MCF 10A (cell line): ENCODE measurements at places on chromosomes 5 and 9. TPM values are rescaled to one million over a fixed set of nuclear protein-coding genes. Genes with fewer than 3 reads are reported as not detected.

GRCh38 chr5:53616939-53617549, 56.6 kb downstream of the NDUFS4 start:
- DNase-seq, result peak; percentile 12

DNA sequence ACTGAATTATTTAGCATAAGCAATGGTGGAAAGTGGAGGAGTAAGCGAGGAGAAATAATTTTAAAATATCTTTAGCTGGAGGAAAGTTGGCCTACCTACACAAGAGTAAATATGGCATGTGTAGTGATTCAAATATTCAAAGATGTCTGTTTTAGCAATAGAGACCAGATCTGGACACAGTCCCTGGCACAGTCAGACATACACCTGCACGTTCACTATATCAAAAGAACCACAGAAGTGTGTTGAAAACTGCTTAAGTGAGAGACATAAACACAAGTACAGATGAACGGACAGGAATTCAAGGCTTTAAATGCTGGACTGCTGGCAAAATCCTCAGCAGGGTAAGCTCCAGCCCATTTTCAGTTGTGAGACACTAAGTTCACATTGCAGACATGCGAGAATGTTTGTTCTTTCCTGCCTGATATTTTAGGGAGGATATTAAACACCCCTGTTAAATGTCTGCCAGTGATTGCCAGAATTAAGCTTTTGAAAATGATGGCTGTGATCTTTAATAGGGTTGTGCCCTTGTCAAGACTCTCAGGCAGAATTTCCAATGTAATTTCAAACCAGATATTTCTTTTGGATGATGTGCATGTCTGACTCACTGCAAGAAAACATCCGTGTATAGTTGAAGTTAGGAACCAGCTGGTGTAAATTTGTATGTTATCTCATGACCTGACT, 810.6 kb downstream of the TLE4 start:
- peak; percentile 10 for DNase-seq

DNA sequence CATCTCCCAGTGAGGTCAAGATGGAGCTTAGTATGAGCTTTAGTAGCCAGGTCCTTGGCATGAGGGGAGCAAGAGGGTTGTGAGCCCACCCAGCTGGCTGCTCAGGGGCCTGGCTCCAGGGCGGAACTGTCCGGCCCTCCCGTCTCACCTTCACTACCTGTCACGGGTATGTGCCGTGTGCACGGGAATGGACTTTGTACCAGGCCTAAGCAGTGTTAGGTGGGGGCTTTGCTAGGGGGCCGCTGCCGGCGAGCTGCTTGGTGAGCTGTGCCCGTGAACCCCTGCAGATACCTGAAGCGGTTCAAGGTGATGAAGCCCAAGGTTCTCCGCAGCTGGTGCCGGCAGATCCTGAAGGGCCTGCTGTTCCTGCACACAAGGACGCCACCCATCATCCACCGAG, 46.7 kb downstream of the WNK2 start:
- no peak for DNase-seq

Gene NIPSNAP3A
- 15.4 and 15.5 TPM in 2 replicates for total RNA-seq

GRCh38 chr5:138653502-138653901, 78.3 kb upstream of the HSPA9 start:
- DNase-seq, result peak; percentile 66

DNA sequence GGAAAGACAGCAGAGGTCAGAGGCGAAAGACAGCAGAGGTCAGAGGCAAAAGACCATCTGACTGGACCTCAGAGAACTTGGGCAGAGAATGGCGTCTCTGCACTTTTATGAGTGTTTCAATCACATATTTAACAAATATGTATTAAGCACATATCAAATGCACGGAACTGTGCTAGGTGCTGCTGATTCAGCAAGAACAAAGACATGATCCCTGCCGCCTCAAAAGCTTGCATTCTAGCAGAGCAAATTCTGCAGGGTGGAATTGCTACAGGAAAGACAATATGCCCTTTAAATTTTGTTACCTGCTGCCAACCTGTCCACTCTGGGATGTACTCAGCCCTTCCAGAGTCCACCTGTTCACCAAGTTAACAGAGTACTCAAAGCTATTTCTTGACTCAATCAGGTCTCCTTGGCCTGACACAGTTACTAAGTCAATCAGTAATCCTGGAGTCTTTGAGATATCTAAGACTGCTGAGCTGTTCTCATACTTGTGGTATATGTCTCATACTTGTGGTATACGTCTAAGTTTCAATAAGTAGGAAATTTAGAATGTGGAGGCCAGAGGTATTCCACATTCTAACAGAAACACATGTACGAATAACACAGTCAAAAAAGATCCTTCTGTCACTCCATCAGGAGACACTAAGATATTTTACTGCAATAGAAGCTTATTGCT, 131.8 kb downstream of the GNAQ start:
- DNase-seq, result no peak

DNA sequence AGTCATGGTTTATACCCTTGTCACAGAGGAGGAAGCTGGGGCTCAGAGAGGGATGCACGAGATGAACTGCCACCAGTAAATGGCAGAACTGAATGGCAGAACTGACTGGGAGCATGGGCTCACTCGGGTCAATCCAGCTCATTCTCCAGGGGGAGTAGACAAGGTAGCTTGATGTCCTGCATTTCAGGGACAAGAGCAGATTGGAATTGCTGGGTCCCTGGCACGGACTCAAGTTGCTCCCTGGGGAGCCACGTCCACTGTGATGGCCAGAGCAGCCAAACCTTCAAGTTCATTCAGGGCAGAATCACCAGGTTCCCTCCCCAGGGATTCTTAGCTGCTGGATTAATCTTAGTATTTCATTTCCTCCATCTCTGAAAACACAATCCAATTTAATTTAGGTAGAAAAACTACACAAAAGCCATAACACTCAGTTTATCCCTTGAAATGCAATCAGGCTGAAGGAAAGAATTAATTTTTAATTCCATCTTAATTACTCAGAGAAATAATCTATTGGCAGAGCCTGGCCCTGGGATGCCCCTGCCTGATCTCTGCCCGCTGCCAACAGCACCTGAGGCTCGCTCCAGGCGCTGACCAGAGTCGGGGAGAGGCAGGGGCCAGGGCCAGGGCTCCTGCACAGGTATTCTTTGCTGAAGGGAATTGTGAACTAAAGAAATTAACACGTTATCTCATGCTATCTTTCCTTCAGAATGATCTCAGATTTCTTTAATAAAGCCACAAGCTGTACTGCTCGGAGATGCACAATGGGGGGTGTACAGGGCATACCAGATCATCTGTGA, 42.0 kb upstream of the UNC5A start:
- no peak for DNase-seq

Gene ITK
- total RNA-seq, result not detected in 2 replicates
